Kidney epithelial cell (primary cell): ENCODE measurements at places on chromosomes 7 and 10.

GRCh38 chr10:122852261-122852660 is 6.6 kb upstream of the CUZD1 start:
- no peak for DNase-seq

- no peak for DNase-seq
Measured at GRCh38 chr10:75870039-75870645, 438.7 kb downstream of the LRMDA start.

DNA sequence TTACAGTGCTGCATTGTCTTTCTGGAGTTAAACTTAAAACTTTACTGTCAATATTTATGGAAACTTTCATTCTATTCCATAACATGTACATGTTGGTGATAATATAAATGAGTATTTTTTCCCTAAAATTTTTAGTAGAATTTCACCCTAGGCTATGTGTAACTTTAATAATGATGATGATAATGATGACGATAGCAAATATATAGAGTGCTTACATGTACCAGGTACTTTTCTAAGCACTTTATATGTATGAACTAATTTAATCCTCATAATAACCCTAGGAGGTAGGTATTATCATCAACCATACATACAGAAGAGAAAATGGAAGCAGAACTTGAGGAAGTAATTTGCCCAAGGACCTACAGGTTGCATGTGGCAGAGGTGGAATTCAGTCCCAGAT is 85.6 kb downstream of the LRRTM3 start:
- DNase-seq: no peak

DNA sequence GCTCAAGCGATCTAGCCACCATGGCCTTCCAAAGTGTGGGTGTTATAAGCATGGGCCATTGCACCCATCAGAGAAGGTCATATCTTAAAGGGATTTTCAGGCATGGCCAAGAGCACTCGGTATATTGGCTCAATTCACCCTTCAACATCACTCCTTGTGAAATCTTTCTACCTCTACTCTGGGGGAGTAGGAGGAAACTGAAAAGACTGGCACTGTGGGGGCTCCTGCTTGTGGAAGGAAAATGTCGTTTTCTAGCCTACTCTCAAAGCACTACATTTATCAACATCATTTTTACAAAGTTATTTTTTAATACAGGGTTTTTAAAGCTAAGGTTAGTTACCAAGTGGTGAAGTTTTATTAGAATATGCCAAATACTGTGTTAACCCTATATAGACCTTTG is 42.0 kb upstream of the CACNB2 start:
- DNase-seq: no peak
